ENCODE measurements at places on chromosomes 2 and 18.

DNA sequence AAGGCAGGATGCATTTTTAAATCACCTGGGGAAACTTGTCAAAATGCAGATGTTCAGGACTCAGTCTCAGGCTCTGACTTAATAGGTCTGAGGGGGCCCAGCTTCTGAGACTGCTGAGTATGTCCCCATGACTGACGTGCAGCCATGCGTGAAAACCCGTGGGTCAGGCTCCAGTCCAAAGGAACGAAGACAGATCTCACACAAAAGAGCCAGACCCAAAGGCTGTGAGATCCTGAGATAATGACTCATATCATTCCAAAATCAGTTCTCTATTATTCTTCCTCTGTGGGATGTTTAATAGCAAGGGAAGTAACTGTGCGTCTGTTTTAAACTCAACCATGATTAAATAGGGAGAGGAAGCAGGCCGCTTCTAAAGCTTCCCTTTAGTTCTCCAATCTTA, 107.4 kb upstream of the ACAA2 start:
- no peak for DNase-seq

- no peak for DNase-seq
Measured at GRCh38 chr2:214019973-214020345, 390.9 kb upstream of the VWC2L start.

DNA sequence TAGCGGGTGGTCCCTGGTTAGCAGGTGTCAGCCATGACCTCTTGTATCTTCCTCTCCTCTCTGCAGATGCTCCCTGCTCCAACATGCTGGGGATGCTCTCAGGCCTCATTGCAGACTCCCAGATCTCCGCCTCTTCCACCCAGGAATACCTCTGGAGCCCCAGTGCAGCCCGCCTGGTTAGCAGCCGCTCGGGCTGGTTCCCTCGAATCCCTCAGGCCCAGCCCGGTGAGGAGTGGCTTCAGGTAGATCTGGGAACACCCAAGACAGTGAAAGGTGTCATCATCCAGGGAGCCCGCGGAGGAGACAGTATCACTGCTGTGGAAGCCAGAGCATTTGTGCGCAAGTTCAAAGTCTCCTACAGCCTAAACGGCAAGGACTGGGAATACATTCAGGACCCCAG, 60.8 kb downstream of the NRP2 start:
- no peak for DNase-seq

DNA sequence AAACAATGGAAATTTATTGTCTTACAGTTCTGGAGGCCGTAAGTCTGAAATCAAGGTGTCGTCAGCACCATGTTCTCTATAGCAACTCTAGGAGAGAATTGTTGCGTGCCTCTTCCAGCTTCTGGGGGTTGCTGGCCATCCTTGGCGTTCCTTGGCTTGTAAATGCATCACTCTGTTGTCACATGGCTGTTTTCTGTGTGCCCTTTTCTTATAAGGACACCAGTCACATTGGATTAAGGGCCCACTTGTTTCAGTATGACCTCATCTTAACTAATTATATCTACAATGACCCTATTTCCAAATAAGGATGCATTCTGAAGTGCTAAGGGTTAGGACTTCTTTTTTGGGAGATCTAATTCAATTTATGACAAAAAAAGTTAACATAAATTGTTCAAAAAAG, 1.4 kb upstream of the PLEK start:
- no peak for DNase-seq

- no peak for DNase-seq
Measured at GRCh38 chr2:140863713-140864112, 1267.1 kb downstream of the LRP1B start.

GRCh38 chr2:240129731-240130392, 6.2 kb downstream of the COPS9 start:
- no peak for DNase-seq

- no peak for DNase-seq
Measured at GRCh38 chr2:27148801-27149439, at the start of gene TCF23. TCF23 (plus strand) TSS chr2:27149004; CDS start chr2:27149134, 130 bp downstream.

GRCh38 chr2:238667008-238667407, 180.9 kb upstream of the TWIST2 start:
- no peak for DNase-seq

GRCh38 chr2:107466241-107466640, 360.5 kb upstream of the RGPD4 start:
- DNase-seq = no peak

- DNase-seq = no peak
Measured at GRCh38 chr2:200455958-200456421, 53.9 kb downstream of the KCTD18 start.

GRCh38 chr2:30278419-30278818, 47.1 kb downstream of the LBH start:
- no peak for DNase-seq

GRCh38 chr2:120578576-120579352, 156.9 kb upstream of the GLI2 start:
- no peak for DNase-seq

GRCh38 chr2:54609647-54610046, 113.8 kb upstream of the EML6 start:
- DNase-seq = no peak

GRCh38 chr2:33326100-33326499, 150.3 kb upstream of the RASGRP3 start:
- no peak for DNase-seq

DNA sequence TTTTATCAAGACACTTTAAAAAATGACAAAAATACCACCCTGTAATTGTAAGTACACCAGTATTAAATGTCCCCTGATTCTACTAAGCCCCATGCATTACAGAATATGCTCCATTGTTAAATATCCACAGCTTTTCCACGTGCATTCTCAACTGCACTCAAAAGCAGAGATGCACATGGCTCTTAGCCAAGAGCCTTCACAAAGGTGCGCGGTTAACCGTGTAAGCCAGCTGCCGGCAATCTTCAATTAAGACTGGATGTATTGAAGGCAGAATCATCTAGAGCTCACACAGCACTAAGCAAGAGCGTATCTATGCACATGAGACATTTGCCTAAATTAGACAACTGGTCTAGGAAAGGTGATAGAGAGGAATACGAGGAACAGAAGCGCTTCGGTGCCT, 278.3 kb downstream of the NAPG start:
- DNase-seq = no peak

DNA sequence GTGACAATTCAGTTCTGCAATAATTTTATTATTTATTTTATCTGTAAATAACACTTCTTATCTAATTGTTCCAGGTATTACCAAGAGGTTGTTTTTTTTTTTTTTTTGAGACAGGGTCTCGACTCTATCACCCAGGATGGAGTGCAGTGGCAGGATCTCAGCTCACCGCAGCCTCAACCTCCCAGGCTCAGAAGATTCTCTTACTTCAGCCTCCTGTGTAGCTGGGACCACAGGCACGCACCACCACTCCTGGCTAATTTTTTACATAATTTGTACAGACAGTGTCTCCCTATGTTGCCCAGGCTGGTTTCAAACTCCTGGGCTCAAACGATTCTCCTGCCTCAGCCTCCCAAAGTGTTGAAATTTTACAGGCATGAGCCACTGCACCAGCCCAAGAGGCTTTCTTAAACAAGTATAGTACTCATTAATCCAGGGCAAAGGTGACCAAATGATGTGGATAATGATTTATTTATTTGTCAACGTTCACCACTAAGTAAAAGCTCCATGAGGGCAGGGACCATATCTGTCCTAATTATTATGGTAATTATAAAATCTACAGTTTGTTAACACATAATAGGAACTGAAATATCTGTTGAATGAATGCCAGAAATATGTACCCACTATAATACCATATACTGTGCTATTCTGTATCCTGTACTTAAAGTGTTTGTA, 12.0 kb downstream of the STK17B start:
- no peak for DNase-seq

GRCh38 chr2:70442301-70443077, 111.1 kb downstream of the TGFA start:
- no peak for DNase-seq

DNA sequence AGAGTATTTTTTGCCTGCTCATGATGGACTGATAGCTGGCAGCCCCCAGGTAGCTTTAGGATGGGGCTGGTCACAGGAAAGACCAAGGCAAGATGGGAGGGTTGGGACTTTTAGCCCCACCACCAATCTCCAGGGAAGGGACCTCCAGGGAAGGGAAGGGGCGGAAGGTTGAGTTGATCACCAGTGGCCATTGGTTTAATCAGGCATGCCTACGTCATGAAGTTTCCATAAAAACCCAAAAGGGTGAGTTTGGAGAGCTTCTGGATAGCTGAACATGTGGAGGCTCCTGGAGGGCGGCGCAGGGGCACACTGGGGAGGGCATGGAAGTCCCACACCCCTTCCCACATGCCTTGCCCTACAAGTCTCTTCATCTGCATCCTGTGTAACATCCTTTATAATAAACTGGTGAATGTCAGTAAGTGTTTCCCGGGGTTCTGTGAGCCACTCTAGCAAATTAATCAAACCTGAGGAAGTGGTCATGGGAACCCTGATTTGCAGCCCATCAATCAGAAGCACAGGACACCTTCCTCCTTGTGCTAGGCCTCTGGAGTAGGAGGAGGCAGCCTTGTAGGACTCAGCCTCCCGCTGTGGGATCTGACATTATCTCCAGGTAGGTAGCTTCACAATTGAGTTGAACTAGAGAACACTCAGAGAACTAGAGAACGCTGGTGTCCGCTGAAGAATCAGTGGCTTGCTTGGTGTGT, 30.3 kb downstream of the RAB31 start:
- no peak for DNase-seq

- no peak for DNase-seq
Measured at GRCh38 chr18:53025247-53025646, 685.2 kb downstream of the DCC start.

- DNase-seq = no peak
Measured at GRCh38 chr18:58225101-58225500, 181.1 kb downstream of the NEDD4L start.

- no peak for DNase-seq
Measured at GRCh38 chr18:40642692-40643229, 1312.3 kb upstream of the PIK3C3 start.

GRCh38 chr2:127106991-127107621, at the start of gene BIN1:
BIN1 (minus strand) TSS chr2:127107154; CDS start chr2:127106943, 211 bp downstream.
- peak; percentile 43 for DNase-seq

GRCh38 chr2:176117162-176117822, 714 bp downstream of the HOXD10 start:
- no peak for DNase-seq

GRCh38 chr2:237512774-237513466, 25.9 kb downstream of the MLPH start:
- peak; percentile 45 for DNase-seq

- DNase-seq = no peak
Measured at GRCh38 chr2:12819103-12819475, 102.4 kb downstream of the TRIB2 start.

DNA sequence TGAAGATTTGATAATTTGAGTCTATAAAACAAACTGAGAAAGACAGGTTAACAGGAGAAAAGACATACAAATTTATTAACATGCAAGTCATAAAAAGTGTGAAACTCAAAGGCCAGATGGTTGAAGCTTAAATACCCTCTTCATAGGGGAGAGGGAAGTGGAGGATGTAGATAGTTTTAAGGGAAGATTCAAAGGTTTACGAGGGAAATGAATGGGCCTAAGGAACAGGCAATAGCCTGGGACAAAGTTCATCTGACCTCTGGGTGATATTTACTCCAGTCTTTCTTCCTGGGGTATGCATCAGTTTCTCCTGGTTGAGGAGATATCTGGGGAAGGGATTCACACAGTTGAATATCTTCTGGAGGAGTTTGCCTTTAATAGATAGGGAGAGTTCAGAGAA, 215.0 kb upstream of the SP5 start:
- DNase-seq = no peak

GRCh38 chr18:77167251-77167650, 34.7 kb upstream of the MBP start:
- DNase-seq = no peak

DNA sequence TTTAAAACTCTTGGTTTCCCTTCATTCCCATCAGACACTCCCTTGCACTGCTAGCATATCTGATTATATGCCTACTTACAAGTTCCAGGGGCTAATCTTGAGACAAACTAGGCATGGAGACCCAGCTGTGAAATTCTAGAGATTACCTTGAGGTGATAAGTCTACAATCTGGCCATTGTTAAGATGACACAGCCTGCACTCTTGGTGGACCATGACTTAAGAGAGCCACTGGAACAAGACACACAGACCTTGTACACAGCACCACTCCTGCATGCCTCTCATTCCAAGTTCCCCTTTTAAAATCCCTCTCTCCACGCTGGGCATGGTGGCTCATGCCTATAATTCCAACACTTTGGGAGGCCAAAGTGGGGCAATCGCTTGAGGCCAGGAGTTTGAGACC, 387.2 kb upstream of the DCC start:
- no peak for DNase-seq

DNA sequence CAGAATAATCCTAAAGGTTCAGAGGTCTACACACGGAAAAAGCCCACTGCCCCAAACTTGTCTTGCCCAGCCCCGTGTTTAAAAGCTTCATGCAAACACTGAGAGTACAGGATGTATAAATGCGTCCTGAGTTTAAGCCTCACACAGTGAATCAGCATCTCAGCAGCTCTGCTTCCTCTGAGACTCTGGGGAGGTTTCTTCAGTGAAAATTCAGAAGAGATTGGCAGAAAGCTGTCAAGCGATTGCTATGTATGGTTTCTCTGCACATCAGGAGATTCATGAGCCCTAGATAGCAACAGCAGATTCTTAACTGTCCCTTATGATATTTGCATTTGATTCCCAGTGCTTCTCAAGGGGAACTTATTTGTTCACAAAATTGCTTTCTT, 27.1 kb downstream of the CRACDL start:
- no peak for DNase-seq

DNA sequence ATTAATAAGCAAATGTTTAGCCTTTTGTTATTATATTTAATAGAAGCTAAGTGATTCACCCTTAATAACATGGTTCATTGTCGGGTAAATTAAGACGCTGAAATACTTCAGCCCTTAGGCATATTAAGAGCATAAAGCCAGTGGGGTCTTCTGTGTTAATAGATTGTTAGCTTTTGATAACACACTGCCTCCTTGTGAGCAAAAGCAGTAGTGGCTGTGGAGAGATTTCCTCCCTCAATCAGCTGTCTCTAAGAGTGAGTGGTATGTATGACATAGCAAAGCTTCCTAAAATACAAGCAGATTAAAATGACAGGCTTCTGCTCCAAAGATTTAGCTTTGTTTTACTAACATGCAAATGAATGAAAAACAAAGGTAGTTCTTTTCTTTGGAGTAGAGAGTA, 143.7 kb upstream of the SYT4 start:
- no peak for DNase-seq

GRCh38 chr2:129821445-129821844, 158.0 kb upstream of the RAB6C start:
- no peak for DNase-seq
